ENCODE measurements at places on chromosomes 2 and 18. TPM values are rescaled to one million over a fixed set of nuclear protein-coding genes. Genes with fewer than 3 reads are reported as not detected.

GATA6 gene
- 0.08 TPM for total RNA-seq

ZNF892 gene
- total RNA-seq: 2.6 TPM

VWC2L gene
- not detected for total RNA-seq

TLX2 gene
- not detected for total RNA-seq

SEPTIN10 gene
- 1.3 TPM for total RNA-seq

MYO1B gene
- total RNA-seq: 11.0 TPM

LOXL3 gene
- total RNA-seq: 0.99 TPM

DNA sequence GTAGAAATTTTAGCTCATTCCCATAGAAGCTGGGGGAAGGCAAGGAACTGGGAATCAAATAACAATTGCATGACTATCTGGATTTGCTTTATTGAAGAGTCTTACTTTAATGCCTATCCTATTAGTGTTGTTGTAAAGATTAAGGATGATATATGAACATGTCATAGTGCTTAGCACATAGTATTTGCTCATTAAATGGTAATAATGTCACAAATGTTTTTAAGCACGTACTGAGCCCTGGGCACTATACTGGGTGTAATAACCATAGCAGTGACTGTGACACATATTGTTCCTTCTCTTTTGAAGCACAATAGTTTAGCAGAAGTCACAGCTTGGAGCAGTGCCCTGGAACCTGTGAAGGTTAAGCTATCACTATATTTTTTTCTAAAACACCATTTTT, 47.2 kb upstream of the DTNB start:
- DNase-seq: no peak

GRCh38 chr2:9758741-9759140, 84.5 kb upstream of the TAF1B start:
- DNase-seq: no peak

- DNase-seq: no peak
Observed at GRCh38 chr2:169815849-169816248, 8.9 kb downstream of the METTL5 start.

GRCh38 chr2:121220995-121221394, 64.0 kb downstream of the TFCP2L1 start:
- no peak for DNase-seq

GRCh38 chr18:39415471-39415870, 1849.9 kb upstream of the CELF4 start:
- no peak for DNase-seq

DNA sequence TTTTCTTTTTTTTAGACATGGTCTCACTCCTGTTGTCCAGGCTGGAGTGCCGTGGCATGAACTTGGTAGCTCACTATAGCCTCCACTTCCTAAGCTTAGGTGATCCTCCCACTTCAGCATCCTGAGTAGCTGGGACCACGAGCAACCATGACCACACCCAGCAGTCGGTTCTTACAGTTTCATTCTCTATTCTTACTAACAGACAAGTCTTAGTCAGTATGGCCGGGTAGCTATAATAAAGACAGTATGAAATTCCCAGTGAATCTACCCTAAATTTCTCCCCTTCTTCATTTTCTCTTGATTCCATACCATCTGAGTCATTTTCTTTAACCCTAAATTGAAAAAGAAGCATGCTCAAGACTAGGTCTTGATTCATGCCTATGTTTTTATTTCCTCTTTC, 775.3 kb upstream of the NRXN1 start:
- DNase-seq: no peak

DNA sequence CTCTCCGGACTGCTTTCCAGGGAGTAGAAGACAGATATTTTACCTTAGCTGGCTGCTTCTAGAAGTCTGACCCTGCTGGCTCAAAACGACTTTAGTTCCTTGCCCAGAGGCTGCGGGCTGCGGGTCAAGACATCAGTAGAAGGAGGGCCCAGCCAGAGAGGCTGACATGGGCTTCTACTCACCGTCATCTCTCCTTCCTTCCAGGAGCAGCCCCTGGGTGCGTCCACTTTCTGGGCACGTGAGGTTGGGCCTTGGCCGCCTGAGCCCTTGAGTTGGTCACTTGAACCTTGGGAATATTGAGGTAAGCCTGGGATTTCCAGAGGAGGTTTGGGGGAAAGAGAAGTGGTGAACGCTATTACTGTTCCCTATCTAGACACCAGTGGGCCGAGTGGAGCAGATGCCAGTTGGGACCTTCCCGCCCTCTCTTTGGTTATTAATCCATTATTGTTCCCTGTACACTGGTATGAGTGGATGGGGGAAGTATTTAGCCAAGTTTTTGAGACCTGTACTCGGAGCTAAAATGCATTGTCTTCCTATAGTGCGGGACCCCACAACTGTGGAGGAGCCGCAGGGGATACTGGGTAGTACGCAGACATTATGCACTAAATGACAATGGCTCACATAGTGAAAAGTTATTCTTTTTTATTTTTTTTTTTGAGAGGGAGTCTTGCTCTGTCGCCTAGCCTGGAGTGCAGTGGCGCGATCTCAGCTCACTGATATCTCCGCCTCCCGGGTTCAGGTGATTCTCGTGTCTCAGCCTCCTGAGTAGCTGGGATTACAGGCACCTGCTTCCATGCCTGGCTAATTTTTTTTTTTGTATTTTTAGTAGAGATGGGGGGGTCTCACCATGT, 26.3 kb upstream of the CASP8 start:
- DNase-seq: no peak

GRCh38 chr2:33086400-33087015, 139.8 kb downstream of the LTBP1 start:
- DNase-seq: no peak

DNA sequence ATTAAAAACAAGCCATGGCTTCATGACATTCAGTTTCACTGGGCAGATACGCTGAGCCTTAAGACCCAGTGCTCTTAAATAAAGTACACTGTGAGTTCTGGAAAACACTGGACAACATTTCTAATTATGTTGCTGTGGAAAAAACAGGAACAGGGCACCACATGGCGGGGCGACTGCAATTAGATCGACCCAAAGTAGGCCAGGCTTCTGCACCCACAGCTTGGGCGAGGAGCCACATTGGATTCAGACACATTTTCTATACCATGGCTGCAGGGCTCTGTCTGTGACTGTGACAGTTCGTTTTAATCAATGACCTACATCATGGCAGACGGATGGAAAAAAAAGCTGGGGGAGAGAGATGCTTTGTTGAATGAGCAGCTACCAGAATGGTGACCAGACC, 227.2 kb upstream of the HS6ST1 start:
- DNase-seq: no peak

- DNase-seq: no peak
Observed at GRCh38 chr2:118539290-118539689, 308.2 kb downstream of the EN1 start.

- no peak for DNase-seq
Observed at GRCh38 chr2:100270381-100271146, 51.7 kb downstream of the LONRF2 start.

- DNase-seq: no peak
Observed at GRCh38 chr2:14951569-14952285, 319.2 kb downstream of the LRATD1 start.

DNA sequence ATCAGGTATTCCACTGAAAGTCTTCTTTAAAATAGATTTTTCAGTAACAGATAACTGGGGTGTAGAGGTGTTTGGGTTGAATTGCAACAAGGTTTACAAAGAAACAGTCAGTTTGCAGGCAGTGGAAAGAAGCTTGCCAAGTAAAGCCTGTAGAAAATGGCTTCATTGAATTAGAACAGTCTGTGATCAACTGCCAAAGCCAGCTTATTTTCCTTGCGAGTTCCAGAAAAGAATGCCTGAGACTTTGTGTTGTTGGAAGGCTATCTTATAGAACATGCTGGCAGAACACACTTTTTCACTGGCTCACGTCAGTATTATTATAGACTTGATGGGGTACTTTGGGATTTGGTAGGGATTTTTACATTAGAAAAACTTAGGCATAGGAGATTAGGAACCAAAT, 601.0 kb downstream of the XIRP2 start:
- no peak for DNase-seq

DNA sequence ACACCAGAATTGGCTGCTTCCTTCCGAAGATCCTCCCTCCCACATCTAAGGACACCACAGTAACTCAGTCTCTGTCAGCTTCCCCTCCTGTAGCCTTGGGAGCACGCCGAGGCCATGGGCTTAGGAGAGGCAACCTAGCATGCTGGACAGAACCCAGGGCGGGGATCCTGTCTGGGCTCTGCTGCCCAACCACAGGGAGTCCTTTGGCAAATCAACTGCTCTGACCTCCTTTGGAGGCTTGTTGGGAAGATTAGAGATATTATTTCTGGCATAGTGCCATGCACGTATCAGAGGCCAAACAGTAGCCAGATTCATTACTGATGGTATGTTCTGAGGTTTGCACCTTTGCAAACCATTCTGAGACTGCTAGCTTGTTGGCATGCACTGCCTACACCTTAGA, 262.7 kb upstream of the EPAS1 start:
- no peak for DNase-seq

DNA sequence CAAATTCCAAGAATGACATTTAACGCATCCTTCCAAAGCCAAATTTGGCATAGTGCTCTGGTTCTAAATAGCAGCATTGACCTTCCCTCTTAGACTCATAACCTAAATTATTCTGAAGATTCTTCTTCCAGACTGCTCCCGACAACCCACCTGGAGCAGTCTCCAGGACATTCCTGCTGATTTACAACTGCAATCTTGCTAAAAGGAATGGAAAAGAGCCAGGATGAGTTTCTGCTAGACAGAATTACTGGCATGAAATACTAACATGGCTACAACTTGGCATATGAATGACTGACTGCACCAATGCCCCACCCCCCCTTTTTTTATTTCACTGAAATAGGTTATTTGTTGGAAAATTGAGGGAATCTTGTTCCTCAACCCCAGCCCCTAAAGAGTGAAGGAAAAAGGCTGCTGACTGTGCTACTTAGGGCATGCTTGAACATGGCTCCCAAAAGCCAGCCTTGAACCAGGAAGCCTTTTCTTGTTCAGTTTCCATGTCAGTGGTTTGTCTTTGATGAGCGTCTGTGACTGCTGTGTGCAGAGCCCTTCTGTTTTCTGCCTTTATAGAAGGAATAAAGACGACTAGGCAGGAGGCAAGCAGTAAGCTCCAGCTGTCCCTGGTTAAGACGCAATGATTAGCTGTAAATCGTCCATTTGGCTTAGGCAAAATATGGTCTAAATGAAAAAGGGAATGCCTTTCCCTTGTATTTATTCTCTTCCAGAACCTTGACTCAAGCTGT, 47.4 kb upstream of the ITGB6 start:
- DNase-seq: no peak

GRCh38 chr18:10453806-10454680, at the start of gene APCDD1:
Gene APCDD1 (plus strand): TSS chr18:10454635. CDS start chr18:10454982, 347 bp downstream.
- DNase-seq: no peak

DNA sequence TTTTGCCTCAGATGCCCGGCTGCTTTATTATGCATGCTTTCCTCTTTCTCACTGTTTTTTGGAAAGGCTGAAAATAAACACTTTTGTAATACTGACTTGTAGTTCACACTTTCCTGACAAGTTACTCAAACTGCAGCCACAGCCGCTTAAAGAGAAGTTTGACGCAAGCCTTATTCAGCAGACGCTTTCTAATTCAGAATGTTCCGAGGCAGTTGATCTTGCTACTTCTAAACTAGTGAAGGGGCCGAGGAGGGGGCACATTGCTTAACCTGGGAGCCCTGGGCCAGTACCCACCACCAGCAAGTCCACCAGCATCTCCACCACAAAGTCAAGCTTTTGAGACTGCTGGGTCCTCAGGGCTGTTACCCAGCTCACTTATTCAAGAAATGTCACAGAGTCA, 71.8 kb upstream of the SPRED2 start:
- DNase-seq: no peak

All from activated T-cell treated with anti-CD3 and anti-CD28 coated beads, Interleukin-2, amount 50 U/mL, for 4 hours (primary cell).